Activated CD8-positive, alpha-beta memory T cell treated with anti-CD3 and anti-CD28 coated beads for 1 hour (primary cell): ENCODE measurements at places on chromosomes 1 and 21.

- DNase-seq: no peak
These were observed 18.7 kb downstream of the MEAF6 start for GRCh38 chr1:37495875-37496274.

GRCh38 chr1:150764617-150765101, 919 bp downstream of the CTSS start:
- no peak for DNase-seq

DNA sequence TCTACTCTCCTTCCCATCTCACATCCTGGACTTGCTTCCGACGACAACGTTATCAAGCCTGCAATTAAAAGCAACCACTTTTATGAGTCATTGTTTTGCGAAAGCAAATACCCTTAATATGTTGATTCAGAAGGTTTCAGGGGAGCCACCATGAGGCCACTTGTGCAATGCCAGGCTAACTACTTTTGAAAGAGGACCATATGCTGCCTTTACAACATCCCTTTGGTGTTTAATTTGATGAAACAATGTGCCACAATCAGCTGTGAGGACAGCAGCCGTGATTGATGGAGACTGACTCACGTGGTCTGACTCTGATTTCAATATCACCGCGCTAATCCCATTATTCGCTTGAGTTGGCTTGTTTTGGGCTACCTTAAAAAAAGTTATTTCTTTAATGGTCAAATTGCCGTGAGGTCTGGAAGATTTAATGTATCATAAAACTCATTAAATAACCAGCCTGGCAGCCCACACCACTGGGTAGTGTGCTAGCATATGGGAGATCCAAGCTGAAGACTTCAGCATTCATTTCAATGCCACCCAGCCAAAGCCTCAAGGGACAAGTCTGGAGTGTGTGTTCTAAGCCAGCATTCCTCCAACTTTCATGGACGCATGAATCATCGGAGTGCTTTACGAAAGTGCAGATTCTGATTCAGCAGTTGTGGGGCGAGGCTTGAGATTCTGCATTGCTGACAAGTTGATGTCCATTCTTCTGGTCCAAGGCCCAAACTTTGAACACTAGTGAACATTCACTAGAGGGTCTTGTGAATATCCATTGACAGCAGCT, 73.3 kb upstream of the PAXBP1 start:
- no peak for DNase-seq

DNA sequence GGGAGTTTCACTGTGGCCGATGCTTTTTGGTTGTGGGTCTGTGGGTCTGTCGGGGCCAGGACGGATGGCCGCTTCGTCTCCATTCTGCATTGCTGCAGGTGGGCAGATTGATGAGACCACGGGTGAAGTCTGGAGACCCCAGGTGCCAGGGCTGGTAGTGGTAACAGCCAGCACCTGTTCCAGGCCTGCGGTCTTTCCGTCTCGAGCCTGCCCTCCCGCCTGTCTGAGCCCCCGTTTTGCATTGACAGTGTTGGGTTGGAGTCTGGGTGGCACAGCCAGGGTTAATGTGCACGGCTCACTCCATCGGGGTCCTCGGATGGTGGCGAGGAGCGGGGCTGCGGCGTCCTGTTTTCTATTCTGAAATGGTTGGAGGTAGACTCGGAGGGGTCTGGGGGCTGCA, 24.2 kb downstream of the PRKCZ start:
- no peak for DNase-seq

GRCh38 chr1:44842862-44843655, at the start of gene PTCH2:
Gene PTCH2 (minus strand): TSS chr1:44843253. CDS start chr1:44842932, 321 bp downstream.
- DNase-seq: no peak
